ENCODE measurements at places on chromosomes 5 and 9.

DNA sequence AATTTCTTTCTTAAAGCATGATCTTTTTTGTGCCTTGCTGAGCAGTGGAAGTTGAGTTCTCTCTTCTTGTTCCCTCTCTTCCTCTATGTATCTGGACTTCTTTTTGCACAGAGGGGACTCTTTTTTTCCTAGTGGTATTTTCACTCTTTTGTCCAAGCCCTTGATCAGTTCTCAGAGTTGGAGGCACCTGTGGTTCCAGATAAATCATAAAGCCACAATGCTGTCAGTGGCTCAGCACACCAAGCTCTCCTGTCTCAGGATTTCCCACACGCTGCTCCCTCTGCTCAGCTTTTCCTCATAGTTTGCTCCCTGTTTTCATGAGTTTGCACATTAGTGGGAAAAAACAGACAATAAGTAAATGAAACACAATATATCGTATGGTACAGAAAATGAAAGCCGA is 110.3 kb upstream of the ZNF608 start:
- DNase-seq = no peak

DNA sequence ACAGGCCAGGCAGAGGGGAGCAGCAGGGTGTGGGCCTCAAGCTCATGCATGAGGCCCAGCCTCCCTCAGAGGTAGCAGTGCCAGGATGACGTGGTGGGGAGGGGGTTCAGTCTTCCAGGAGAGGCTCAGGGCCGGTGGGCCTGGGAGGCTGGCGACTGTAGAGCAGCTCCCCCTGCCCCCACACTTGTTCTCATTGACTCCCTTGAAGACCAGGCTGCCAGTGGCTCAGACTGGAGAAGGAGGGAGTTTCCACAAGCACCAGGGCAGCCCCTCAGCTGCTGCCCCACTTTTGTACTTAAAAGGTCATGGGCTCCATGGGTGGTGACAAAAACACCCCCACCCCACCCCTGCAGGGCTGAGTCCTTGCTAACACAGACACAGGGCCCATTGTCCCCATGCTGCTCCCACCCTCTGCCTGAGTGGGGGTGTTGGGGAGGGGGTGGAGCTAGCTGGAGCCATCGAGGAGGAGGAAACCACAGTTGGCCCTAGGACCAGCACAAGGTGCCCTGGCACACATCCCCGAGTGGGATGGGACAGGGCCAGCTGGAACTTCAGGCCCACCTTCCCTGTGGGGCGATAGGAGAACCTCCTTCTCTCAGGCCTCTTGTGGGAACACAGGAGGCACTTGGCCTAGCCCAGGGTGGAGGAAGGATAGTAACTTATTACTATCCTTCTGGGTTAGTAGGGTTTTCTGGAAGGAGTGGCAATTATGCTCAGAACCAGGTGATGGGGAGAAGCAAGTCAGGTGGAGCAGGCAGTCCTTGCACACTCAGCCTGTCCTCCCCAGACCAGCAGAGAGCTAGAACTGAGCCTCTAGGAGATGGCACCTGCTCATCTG is 10.7 kb downstream of the PDLIM4 start:
- no peak for DNase-seq

- no peak for DNase-seq
These were observed 13.5 kb downstream of the RABGAP1 start for GRCh38 chr9:122954253-122954691.

GRCh38 chr5:154112255-154112654 is 73.5 kb downstream of the MFAP3 start:
- DNase-seq = no peak

GRCh38 chr5:73443829-73444498 is 4.6 kb downstream of the FOXD1 start:
- DNase-seq = no peak

DNA sequence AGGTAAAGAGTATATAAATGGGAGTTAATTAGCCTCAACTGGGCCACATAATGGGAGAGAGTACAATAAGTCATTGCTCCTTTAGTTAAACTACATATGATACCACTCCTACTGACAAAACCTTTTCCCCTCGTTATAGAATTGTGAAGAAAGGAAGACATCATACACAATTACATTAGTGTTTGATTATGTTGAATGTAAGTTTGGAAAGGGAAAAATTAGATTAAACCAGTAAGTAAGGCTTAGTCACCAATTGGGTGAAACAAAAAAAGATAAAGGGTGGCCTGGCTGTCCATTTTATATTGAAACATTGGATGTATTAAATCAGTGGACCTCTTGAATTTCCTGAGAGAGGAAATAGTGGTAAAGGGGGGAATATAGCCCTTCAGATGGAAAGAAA is 464.3 kb upstream of the PAPPA start:
- DNase-seq = no peak

DNA sequence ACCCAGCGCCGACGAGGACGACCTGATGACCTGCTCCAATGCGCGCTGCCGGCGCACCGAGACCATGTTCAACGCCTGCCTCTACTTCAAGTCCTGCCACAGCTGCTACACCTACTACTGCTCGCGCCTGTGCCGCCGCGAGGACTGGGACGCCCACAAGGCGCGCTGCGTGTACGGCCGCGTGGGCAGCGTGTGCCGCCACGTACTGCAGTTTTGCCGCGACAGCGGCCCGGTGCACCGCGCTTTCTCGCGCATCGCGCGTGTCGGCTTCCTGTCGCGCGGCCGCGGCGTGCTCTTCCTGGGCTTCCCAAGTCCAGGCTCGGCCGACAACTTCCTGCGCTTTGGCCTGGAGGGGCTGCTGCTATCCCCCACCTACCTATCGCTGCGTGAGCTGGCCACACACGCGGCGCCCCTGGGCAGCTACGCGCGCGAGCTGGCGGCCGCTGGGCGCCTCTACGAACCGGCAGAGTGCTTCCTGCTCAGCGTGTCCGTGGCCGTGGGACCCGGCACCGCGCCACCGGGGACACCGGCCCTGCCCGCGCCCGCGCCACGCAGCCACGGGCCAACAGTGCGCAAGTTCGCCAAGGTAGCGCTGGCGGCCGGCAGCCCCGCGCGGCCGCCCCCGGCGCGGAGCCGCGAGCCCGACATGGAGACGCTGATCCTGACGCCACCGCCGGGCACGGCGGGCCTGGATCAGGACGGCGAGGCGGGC is 2.7 kb upstream of the PHPT1 start:
- no peak for DNase-seq

- DNase-seq = no peak
These were observed 43.6 kb downstream of the B4GALT1 start for GRCh38 chr9:33123407-33124031.

GRCh38 chr5:68542207-68542606 is 326.7 kb downstream of the PIK3R1 start:
- no peak for DNase-seq

- DNase-seq = no peak
These were observed 408.7 kb upstream of the PIK3R1 start for GRCh38 chr5:67806654-67807438.

- no peak for DNase-seq
These were observed 9.7 kb downstream of the PCDH1 start for GRCh38 chr5:141868541-141868940.

DNA sequence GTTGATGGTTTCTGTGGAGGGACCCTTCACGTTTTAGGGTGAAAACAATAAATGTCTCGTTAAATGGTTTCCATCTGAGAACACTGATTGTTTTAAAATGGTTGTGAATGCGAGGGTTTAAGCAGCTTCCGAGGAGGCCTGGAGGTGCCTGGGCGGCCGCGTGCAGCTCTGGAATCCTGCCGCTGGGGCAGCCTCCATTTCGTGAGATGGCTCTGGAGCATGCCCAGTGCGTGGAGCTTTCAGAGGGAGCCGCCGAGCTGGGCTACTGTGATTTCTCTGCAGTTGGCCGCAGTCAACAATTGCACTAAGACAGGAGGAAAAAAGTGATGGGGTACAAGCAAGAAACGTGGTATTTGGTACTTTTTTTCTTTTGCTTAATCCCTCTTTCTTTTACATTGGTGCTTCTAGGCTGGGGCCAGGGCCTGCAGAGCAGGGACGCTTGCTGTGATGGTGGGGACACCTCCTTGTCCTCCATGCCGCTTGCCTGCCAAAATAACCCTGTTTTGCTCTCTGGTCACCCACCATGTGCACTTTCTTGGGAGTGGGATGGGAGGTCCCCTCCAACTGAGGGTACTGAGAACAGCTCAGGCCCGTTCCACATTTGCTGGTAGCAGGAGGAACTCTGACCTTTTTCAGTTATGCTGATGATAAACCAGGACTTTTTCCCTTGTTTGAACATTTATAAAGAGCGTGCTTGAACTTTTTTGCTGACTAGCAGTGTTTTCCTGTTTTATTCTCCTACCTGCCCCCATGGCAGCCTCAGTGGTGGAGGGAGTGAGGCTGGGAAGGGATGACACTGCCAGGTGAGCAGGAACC is 47.1 kb downstream of the EHMT1 start:
- no peak for DNase-seq

- DNase-seq = no peak
These were observed 48.7 kb upstream of the C5orf47 start for GRCh38 chr5:173940269-173940668.

- no peak for DNase-seq
These were observed 71.9 kb upstream of the GRHPR start for GRCh38 chr9:37350486-37351190.

DNA sequence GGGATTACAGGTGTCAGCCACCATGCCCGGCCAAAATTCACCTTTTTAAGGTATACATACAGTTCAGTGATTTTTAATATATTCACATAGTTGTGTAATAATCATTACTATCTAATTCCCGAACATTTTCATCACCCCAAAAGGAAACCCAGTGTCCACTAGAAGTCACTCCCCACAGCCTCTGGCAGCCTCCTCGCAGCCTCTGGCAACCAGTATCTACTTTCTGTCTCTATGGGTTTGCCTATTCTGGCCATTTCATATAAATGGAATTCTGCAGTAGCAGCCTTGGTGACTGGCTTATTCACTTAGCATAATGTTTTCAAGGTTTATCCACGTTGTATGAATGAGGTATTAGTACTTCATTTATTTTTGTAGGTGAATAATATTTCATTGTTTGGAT is 59.0 kb downstream of the UBAP1 start:
- no peak for DNase-seq
